ENCODE measurements at places on chromosomes 1 and 21.

DNA sequence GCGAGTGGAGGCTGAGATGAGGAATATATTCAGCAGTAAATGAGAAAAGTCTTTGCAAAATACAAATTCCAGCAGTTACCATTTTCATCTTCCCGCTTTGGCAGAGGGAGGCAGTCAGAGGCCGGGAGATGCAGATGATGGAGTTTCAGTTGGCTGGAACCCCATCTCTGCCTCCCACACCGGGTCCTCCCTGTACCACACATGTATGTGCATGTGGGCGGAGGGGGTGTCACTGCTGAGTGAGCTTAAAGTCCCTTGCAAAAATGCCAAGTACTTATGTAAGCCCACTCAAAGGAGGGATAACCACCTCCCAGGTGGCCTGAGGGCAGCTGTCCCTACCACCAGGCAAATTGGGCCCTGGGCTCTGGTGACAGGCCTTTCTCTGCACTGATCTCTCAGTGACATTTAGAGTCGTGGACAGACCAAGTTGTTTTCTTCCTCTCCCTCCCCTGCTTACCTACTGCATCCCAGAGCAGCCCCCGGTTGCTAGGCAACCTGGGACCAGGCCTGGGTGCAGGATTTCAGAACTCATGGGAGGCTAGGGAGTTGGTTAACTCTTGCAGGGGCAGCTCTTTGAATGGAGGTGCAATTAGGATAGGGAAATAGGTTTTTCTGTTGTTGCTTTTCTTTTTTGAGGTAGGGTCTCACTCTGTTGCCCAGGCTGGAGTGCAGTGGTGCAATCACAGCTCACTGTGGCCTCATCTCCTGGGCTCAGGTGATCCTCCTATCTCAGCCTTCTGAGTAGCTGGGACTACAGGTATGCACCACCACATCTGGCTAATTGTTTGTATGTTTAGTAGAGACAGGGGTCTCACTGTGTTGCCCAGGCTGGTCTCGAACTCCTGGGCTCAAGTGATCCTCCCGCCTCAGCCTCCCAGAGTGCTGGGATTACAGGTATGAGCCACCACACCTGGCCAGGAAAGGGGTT lies 17.1 kb upstream of the UBXN10 start:
- DNase-seq, result no peak

DNA sequence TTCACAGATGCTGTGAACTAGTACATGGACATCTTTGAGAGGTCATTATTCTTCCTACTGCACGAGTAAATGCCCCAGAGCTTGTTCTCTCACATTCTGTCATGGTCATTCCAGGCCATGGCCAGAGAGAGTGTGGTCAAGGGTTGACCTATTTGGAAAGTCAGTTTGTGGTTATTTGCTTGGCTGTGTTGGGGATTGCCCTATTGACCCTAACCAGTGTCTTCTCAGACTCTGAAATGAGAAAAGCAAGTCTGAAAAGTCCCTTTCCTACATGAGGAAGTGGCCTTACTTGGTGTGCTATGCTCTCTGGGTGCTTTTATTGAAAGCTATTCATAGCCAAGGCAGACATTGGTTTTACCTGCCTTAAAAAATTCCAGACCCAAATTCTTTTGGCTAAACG lies 26.6 kb downstream of the CLIC6 start:
- DNase-seq, result no peak

GRCh38 chr1:111551623-111552411 lies 48.4 kb upstream of the ADORA3 start:
- DNase-seq, result no peak

DNA sequence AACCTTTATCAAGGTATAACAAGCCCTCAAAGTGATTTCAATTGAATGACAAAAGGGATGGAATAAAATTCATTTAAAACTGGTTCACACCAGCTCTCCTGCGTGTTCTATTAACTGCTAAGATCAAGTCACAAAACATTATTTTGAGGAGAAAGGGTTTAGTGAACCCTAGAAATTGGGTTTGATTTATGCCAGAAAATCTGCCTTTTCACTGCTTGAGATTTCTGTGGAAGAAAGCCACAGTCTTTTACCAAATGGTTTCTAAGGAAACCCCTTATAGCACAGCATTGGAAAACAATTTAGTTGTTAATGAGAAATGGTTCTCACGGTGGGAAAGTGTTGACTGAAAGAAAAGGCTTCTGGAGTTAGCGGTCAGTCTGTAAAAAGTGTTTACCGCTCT lies 43.6 kb upstream of the DPH5 start:
- no peak for DNase-seq

DNA sequence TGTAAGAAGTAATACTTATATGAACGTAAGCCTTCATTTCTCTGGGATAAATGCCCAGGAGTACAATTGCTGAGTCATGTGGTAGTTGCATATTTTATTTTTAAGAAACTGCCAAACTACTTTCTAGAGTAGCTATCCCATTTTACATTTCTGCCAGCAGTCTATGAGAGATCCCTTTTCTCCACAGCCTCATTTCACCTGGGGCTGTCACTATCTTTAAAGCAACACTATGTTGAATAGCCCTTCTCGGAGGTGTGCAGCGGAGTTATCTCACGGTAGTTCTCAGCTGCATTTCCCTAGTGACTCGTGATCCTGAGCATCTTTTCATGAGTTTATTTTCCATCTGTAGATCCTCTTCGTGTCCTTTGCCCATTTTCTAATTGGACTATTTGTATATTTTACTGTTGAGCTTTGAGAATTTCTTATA lies 93.4 kb downstream of the ADARB1 start:
- no peak for DNase-seq

All from NCI-H2171 (cell line).